Activated naive CD8-positive, alpha-beta T cell treated with anti-CD3 and anti-CD28 coated beads, Interleukin-2, amount 50 U/mL, for 16 hours (primary cell): ENCODE measurements at places on chromosomes 7 and 10.

DNA sequence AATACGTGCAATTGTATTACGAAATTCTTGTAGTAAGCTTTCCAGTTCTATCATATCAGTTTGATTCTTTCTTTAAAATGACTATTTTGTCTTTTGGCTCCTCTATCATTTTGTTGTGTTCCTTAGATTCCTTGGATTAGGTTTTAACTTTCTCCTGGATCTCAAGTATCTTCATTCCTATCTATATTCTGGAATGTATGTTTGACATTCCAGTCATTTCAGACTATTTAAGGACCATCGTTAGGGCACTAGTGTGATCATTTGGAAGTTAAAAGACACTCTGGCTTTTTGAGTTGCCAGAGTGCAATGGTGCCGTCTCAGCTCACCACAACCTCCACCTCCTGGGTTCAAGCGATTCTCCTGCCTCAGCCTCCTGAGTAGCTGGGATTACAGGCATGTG lies 45.7 kb upstream of the SFTPD start:
- DNase-seq: no peak

DNA sequence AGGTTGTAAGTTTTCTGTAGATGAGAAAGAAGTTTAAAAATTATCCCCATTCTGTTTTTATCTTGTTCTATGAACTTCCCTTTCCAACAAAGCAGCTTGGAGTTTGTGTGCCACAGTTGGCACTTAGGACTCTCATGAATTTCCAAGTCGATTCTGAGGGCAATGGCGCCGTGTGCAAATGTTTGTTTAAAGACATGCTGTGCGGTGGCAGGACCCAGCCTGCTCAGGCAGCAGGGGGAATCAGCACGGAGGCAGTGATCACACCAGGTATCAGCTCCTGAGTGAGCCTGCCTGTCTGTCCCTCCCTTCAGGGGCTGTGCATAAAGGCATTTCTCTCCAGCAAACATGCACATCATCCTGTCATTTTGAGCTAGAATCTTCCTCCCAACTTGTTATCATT lies 109.8 kb upstream of the WDR11 start:
- DNase-seq: no peak

GRCh38 chr7:157412021-157412443 lies 75.2 kb downstream of the DNAJB6 start:
- no peak for DNase-seq

DNA sequence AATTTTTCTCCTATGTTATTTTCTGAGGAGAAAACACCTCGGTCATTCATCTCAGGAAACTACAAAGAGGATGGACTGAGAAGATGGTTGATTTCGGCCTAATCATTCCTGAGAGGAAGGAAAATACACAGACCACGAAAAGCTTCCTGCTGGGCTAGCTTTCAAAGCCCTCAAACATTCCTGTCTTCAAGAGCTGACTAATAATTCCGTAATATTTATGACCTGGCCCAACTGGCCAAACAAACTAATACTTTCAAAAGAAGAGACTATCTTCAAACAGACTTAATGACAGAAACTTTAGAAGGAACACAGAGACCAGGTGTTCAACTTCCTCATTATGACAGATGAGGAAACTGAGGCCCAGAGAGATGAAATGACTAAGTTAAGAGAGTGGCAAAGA lies 215.1 kb upstream of the FRMD4A start:
- no peak for DNase-seq

DNA sequence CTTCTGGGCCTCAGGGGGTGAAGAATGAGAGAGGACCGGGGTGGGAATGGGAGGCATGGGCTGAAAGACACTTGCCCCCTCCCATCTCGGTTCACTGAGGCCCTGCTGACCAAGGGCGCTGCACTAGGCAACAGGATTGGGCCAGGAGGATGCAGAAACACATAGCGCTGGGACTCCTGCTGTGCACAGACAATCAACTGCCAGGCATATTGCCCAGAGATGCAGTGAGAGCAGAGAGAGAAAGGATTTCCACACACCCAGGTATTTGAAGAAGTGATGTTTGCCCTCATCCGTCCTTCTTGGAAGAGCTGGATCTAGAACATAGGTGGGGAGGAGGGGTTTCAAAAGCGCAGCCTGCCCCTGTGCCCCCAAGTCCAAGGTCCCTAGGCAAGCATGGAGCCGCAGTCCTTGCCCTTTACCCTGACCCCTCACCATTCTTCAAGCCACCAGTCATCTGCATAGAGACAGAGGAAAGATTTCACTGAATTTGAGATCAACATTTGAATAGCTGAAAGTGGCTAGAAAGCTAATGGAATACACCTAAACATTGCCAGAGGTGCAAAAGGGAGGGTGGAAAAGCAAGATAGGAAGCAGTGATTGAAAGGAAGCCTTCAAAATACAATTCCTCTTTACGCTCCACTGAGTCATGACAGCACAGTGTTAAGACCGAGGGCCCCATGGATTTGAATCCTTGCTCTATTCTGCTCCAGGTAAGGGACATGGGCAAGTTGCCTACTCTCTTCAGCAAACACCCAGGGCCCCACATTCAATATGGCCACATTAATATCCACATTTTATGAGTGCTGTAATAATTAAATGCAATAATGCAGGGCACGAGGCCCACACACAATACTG lies 44.2 kb upstream of the TNS3 start:
- DNase-seq: no peak

- no peak for DNase-seq
These were observed 61.5 kb downstream of the FZD1 start for GRCh38 chr7:91325726-91326125.

- no peak for DNase-seq
These were observed 276.1 kb upstream of the NEBL start for GRCh38 chr10:21172930-21173801.

- no peak for DNase-seq
These were observed 53.6 kb downstream of the AGMO start for GRCh38 chr7:15508258-15508657.

- DNase-seq: no peak
These were observed 50.6 kb upstream of the SH2B2 start for GRCh38 chr7:102236102-102236501.

GRCh38 chr10:4837551-4837950 lies 11.5 kb downstream of the AKR1E2 start:
- no peak for DNase-seq

GRCh38 chr7:4730276-4730675 lies 45.1 kb upstream of the AP5Z1 start:
- DNase-seq: no peak

DNA sequence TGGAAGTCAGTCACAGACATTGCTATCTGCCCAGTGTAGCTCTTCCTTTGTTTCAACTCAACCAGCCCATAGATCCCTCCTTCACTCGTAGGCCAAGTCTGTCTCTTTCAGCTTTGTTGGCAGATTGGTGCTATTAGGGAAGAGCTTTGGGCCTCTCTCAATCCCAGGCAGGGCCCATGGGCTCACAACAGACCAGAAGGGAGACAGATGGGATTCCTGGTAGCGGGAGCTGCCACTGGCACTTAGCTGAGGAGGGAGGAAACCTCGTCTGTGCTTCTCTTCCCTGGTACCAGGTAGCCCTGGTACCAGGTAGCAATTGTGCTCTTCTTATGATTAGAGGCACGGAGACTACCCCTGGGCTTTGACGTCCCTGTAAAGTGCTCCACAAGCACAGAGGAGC lies 592.0 kb downstream of the TYW1 start:
- DNase-seq: no peak

GRCh38 chr7:116772926-116773749 lies 89.2 kb upstream of the CAPZA2 start:
- DNase-seq: no peak

GRCh38 chr10:128781637-128782036 lies 655.4 kb upstream of the MKI67 start:
- no peak for DNase-seq

DNA sequence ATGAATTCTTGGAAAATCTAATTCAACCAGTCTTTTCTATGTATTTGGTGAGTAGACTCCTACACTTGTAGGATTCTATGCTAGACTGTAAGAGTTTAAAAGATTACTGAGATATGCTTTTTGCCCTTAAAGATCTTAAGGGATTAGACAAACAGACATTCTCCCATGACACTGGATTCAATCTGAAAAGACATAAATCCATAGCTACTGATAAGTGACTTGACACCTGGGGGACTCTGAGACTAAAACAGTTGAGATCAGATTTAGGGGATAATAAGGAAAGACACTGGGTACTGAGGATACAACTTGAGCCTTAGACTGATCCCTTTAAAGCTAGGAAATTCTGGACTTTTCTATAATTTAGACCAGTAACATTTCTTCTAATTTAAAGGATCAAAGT lies 1233.4 kb downstream of the XPNPEP1 start:
- no peak for DNase-seq

DNA sequence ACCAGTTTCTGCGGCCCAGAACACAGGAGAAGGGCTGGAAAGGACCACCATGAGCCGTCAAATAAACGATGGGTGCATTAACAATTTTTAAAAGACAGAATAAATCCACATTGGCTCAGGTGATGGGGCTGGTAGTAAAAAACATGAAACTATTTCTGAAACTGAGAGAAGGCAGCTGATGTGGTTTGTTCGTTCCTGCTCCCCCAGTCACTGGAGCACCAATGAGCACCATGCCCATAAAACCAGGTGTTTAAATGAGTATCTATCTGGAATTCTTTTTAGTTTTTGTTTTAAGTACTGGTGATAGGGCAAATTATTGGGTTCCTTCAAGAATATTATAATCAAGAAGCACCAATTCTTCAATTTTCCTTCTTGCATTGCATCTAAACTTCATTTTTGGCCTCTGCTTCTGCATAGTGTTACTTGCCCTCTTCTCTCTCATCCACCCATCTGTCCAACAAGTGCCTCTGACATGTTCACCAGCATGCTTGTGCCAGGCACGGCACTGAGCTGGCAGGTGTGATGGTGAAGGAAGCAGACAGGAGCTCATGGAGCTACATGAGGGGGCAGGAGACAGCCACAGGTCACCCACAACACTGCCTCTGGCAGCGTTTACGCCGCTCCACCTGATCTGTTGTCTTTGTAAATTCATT lies 65.5 kb downstream of the LARP4B start:
- DNase-seq: no peak

DNA sequence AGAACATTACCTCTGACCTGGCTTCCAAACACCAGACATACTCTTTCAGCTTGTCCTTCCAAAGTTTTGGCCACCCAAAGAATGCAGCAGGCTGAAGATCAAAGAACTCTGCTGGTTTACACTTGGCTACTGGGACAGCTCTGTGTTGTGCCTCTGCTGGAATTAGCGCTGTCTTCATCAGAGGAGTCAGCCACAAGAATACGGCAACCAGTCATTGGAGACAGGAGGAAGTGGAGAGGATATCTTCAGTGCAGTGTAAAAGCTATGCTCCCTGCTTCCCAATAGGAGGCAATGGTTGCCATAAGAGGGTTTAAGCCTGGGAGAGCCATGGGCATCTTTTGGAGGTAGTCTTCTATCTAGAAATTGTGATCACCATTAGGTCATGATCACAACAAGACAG lies 126.7 kb upstream of the WNT16 start:
- no peak for DNase-seq

DNA sequence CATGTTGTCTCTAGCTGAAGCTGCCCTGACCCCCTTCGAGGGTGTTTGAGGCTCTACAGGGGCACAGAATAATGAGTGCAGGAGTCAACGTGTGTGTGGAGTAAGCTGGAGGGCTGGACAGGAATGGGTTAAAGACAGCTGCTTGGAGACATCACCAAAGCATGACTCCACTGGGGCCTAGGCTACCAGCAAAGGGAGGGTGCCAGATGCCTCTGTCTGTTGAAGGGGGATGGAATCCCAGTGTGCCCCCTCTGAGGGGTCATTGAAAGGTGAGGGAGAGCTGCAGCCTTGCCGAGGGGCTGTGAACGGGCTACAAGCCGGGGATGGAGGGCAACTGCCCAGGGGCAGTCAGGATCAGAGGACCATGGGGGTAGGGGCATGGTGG lies 51.7 kb upstream of the PODXL start:
- no peak for DNase-seq

DNA sequence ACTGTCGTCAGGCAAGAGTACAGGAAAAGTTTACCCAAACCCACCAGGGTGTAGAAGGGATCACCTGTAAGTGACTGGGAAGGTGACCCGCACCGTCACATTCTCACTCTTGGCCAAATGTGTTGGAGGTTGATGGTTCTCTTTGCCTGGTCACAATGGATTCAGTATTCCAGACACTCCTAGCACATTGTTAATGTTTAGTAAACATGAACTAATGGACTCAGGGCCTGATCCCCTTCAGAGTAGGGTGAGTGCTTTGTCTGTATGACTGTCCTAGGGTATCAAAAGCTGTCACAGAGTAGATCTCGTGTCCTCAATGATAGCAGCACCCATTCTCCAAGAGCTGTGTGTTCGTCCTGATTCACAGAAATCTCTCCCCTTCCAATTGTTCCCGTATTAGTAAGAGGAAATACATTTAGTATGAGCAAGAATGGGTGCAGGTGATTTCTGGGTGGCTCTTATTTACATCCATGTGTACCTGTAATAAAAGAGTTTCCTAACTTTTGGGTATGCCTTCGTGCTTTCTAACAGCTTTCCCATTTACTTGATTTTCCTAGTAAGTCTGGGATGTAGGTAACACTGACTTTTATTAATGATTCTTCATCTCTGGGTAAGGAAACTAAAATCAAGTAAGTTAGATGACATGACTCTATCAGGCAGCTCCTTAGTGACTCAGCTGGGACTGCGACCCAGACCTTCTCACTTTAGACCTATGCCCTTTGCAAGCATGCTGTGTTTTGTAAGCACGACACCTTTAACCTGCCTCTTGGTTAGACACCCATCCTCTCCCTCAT lies 4.7 kb downstream of the EEPD1 start:
- no peak for DNase-seq

GRCh38 chr10:118913825-118914224 lies 115.7 kb upstream of the NANOS1 start:
- no peak for DNase-seq

DNA sequence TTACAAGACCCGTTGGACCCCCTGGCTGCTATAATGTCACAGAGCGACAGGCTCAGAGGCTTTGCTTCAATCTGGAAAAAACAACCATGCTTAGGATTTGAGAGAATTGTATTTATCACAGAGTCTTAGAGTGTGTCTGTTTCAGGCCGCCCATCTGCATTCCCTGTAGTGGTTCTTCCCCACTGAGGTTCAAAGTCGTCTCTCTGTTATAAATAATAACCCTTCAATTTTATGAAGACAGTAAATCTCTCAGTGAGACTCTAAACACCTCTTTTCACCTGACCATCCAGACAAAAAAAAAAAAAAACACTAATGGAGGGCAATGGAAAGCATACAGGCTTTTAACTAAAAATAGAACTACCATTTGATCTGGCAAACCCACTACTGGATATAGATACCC lies 565.4 kb upstream of the AUTS2 start:
- no peak for DNase-seq

DNA sequence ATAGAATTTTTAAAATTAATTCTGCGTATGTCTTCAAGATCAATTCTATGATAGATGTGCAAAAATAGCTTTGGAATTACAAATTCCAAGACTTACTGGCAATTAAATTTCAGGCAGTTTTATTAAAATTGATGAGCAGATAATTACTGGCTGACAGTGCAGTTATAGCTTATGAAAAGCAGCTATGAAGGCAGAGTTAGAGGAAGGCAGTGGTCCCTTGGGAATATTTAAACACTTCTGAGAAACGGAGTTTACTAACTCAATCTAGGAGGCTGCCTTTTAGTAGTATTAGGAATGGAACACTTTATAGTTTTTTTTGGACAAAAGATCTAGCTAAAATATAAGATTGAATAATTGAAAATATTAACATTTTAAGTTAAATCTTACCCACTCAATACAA lies 70.8 kb downstream of the CFTR start:
- DNase-seq: no peak
